Erythroblast (primary cell): ENCODE measurements at places on chromosomes 13 and 19.

GRCh38 chr19:19053508-19054314 is 10.1 kb upstream of the SLC25A42 start:
- DNase-seq = peak; percentile 88

- DNase-seq = no peak
Measured at GRCh38 chr19:14375055-14375581, 6.1 kb upstream of the ADGRE5 start.

- no peak for DNase-seq
Measured at GRCh38 chr19:19303411-19303810, 16.9 kb downstream of the SUGP1 start.

DNA sequence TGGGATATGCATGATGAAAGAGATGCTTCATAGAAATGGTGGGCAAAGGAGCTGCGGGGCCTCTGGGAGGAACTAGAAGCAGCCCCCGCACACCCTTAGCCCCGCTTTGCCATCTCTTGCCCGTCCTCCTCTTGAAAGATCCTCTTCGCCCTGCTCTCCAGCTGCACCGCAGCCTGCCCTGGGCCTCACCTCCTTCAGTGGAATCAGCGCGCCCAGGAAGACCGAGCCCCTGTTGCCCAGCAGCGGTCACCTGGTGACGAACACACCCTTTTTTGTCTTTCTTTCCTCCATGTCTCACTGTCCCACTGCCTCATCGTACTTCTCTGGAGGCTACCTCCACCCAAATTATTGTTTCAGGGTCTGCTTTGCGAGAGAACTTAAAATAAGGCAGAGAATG is 807.6 kb downstream of the UQCRFS1 start:
- DNase-seq = no peak

DNA sequence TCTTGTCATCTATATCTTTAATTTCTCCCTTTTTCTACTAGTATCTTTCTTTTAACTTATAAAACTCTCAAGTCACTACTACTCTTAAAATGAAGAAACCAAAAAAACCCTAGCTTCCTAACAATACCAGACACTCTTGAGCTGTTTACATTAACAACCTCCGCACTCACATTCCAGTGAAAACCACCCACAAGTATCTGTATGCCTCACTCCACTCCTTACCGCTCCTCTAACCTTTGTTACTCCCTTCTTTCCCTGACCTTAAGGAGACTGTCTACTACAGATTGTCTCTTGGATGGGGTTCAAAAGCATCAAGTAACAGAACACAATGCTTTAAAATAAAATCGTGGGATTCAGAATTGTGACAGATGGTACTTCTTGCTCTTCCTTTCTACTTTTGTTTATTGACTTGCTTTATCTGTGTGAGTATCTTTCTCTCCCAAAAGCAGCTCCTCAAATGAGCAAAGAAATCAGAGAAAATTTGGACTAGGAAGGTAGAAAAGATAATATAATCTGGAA is 110.0 kb upstream of the FBXL3 start:
- DNase-seq = no peak

DNA sequence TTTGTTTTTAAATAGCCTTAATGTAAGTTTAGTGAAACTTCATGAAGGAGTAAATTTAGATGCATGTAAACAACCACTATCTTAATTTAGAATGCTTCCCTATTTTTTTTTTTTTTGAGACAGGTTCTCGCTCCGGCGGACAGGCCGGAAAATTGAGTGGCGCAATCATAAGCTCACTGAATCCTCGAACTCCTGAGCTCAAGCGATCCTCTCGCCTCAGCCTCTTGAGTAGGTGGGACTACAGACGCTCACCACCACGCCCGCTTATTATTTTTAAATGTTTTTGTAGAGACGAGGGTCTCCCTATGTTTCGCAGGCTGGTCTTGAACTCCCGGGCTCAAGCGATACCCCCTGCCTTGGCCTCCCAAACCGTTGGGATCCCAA is 1.6 kb downstream of the TEX30 start:
- no peak for DNase-seq

- DNase-seq = no peak
Measured at GRCh38 chr19:17834350-17835181, 13.2 kb downstream of the JAK3 start.

DNA sequence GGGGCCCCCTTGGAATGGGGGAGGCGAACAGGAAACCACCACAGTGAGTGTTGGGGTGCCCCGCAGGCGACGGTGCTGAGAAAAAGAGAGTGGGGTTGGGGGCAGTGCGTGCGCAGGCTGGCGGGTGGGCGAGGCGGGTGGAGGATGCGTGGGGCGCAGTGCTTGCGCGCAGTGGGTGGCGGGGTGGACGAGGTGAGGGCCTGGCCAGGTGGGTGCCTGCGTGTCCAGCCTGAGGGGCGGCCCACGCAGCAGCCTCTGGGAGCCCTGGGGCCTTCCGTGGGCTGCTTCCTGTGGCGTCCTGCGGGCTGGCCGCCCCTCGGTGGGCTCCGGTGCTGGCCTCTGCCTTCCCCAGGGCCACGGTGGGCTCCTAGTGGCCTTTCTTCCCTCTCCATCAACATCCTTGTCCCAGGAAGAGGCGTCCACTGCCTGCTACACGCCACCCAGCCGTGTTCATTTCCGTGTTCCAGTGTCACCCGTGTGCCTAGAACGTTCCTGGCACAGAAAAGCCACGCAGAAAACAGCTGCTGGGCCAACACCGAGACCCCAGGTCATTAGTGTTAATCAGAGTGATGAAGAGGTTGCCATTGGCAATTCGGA is 7.1 kb downstream of the ATP11A start:
- no peak for DNase-seq

- DNase-seq = no peak
Measured at GRCh38 chr19:28333909-28334308, 879.0 kb downstream of the UQCRFS1 start.
